GM04503 (cell line): ENCODE measurements at places on chromosomes 4 and X.

DNA sequence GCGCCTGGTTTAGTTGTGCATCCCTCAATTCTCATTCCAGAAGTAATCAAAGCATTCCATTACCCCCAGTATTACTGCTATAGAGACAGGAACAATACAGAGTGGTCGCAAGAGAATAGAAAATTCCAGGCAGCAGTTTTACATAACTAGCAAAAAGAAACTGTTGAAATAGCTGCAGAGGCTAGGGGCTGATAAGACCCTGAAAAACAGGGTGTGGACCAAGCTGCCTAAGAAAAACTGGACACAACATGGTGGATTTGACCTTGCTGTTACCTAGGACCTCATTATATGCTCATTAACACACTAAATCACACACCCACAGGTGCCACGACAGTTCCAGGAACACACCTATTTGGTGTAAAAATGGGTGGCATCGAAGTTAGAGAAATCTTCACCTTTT lies 15.4 kb downstream of the EPGN start:
- no peak for DNase-seq

DNA sequence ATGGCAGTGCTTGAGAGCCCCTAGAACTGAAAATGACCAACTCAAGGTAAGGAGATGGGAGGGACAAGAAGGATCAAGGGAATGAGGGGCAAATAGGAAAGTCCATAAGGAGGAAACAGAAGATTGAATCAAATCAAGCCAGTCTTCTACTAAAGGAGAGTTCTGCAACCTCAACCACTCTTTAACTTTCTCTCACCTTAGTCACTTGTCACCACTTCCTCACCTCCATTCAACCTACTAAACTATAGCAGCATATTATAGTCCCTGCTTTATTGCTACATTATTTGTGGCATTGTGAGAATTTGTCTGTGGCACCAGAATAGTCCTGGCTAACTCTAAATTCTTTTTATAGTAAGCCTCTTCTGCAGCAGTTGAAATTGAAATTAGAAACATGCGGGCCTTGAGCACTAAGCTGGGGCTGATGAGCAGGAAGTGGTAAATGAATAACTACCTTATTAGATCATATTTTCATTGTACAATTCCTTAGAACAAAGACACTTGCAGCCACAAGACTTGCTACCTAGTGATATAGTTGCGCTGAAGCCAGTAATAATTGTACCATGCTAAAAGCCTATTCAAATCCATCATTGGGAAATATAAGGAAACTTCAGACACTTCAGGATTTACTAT lies 336.9 kb downstream of the ZNF674 start:
- peak; percentile 25 for DNase-seq

GRCh38 chrX:38770152-38770551 lies 31.1 kb upstream of the MID1IP1 start:
- DNase-seq = no peak

DNA sequence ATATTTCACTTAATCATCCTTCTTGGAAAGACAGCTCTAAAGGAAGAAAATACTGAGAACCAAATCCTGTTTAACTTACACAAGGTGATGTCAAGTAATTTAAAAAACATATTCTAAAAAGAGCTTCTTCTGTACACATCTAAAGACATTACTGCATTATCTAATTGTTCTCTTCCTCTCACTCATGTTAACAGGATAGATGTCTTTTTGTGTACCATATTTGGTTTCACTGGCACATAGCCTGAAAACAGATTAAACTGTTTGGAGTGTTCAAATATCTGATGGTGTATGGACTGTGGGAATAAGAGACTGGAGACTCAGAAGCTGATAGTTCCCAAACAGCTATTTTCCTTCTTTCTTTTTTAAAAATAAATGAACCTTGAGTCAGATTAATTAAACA lies 213.3 kb upstream of the MAB21L2 start:
- no peak for DNase-seq

DNA sequence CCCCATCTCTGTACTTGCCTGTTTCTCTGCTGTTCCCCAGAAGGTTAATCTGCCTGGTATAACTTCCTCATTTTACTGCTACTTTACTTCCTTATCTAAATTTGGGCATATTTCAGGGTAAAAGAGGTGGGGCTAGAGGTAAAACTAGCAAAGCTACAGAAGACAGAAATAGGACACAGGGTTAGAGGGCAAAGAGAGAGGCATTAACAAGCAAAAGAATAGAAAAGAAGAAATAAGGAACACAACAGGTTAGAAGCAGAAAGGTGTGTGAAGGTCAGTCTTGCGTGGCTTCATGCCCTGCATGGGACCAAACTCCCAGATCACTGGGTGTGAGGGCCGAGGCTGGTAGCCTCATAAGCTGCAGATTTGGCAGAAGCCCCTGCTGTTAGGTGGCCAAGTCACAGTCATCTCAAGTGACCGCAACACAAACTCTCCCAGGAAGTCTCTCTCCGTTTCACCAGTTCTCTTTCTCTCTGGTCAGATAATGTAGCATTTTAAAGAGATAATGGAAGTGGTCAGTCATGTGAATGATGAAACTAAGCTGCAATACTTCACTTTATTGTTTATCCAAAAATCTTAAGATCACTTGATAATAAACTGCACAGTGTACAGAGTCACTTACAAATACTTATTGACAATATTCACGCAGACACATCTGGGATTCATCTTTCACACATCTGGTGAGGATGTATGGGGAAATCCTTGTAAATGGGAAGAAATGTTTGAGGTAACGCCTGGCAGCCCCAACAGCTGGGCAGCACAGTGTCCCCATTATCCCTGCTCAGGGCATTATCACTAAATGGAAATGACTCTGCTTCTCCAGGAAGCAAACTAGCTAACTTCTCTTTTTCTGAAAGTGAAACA lies 16.4 kb downstream of the TMEM154 start:
- no peak for DNase-seq

- no peak for DNase-seq
These were observed 129.5 kb upstream of the PSAPL1 start for GRCh38 chr4:7564242-7564641.

GRCh38 chr4:53592686-53593501 lies 1.6 kb upstream of the LNX1 start:
- DNase-seq = no peak

GRCh38 chr4:37664696-37665095 lies 21.5 kb downstream of the RELL1 start:
- no peak for DNase-seq

DNA sequence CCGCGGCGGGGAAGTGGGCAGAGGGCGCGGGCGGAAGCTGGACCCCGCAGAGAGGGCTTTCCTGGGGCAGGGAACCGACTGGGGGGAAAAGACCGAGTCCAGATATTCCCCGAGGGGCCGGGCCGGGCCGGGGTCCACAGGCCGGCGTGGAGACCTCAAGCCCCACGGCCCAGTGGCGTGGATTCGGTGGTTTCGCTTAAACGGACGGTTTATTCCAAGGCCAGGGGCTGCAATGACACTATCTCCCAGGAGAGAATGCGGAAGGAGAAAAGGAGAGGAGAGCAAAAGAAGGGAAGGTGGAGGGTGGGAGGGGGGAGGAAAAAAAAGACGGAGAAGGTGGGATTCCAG lies 10.8 kb downstream of the ARX start:
- DNase-seq = no peak

- DNase-seq = no peak
These were observed 40.5 kb upstream of the NKX1-1 start for GRCh38 chr4:1446502-1447386.

DNA sequence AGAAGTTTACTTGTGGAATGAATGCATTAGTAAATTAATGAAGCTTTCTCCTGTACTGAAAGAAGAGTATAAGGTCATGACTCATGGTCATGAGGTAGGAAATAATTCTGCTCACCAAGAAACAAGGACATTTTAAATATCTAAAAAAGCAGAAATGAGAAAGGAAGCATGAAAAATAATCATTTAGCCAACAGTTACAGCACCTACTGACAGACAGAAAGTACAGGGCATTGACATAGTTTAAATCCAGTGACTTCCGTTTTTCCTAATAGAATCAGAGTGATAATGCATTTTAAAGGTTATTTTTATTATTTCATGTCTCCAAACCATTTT lies 30.5 kb upstream of the ACSL1 start:
- DNase-seq = no peak

- peak; percentile 4 for DNase-seq
These were observed 689 bp downstream of the METAP1 start for GRCh38 chr4:98996056-98996764.

GRCh38 chr4:160193787-160194186 lies 1090.9 kb downstream of the RAPGEF2 start:
- DNase-seq = no peak

GRCh38 chrX:38332505-38332904 lies 5.2 kb upstream of the RPGR start:
- no peak for DNase-seq

DNA sequence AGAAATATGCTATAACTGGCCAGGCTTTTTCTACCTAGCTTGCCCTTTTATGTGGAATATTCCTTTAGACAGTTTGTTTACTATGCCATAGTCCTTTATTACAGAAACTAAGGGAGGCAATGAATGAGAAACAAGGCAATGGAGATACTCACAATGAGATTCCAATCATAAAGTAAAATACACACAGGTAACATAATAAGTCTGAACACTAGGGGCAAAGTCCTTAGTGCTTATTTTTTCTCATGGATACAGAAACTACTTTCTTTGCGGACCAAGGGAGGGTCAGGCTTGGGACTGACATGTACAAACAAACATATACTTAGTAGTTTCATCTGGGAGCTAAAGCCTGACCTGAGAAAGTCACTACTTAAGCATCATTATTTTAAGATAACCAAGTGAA lies 16.0 kb upstream of the UGT8 start:
- DNase-seq = no peak

GRCh38 chr4:122783301-122784215 lies 43.1 kb upstream of the FGF2 start:
- peak; percentile 98 for DNase-seq

GRCh38 chr4:140363558-140363957 lies 9.9 kb upstream of the SCOC start:
- no peak for DNase-seq

DNA sequence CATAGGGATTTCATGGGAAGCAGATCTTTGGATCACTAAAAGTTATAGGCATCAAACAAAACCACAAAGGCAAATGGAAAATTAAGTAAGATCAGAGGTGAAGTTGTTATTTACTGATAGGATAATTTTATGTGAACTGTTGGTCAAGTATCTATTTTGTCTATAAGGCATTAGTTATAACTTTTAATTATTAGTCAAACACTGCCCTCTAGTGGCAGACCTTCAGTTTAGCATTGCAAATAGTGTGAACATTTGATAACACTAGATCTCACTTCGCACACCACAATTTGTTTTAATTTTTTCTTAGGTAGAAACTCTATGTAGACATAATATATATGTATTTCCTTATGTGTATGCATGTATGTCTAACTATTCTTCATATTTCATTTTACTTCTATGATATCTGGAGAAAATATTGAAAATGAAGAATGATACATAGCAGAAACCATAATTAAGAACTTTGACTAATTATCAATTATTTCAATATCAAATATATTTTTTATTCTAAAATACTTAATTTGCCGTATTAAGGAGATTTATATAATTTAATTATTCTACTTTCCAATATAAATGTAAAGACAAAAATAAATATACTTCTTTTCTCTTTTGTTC lies 214.5 kb upstream of the TACR3 start:
- no peak for DNase-seq

DNA sequence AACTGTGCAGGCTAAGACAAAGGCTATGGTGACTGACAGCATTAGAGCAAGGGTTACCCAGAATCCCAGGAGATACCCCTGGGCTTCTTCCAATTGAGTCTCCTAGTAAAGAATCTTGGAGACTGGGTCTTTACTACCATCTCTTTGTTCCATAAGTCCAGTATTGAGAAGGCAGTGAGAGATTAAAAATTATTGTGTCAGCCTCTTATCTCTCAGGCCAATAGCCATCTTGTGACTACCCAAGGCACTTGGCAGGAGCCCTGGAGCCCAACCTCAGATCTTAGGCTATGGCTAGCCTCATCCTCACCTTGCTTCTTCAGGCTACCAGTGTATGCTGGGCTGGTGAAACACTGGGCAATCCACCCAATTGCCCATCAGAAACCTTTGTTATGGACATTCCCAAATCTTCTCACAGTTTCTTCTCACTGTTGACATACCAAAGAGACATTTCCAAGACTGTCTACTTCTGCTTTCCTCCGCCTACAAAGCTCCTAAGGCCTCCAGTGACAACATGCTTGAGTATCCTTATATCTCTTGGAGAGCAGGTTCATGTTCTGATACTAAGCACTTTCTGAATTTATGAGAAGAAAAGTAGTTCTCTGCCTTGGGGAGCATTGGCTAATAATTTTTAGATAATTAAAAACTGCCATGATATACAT lies 76.3 kb upstream of the STIM2 start:
- no peak for DNase-seq

GRCh38 chr4:83212041-83212851 lies 72.4 kb downstream of the COQ2 start:
- DNase-seq = no peak

DNA sequence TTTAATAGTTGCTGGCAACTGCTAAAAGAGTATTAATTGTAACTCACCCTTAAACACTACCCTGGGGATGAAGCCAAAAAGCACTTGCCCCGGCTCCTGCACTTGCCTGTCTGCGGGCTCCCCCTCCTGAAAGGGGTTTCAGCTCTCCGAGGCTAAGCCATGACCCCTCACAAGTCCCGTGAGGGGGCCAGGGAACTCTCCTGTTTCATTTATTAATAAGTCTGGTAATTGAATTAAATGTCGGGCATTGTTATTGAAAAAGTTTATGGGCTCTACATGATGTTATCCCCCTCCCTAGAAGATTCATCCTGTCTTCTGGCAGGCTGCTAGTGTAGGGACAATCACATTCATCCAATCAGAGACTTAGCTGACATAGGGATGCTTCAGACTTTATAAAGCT lies 23.3 kb downstream of the GSPT2 start:
- DNase-seq = no peak

DNA sequence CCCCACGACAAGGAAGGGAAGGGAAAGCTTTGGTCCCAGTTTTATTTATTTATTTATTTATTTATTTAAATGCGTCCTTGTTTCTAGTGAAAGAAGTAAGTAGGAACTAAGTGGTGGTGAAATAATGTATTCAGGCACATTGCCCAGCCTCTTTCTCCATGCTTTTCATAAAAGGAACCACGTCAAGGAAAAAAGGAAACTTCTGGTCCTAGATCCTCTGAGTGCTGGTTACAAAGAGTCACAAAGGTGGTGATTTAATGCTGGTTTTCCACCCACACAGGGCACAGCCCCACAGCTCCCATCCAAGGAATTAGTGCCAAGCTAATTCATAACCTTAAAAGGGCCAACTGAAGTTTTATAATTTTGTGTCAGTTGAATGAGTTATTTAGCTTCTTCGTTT lies 206.6 kb upstream of the GYPA start:
- no peak for DNase-seq

- DNase-seq = no peak
These were observed 95.4 kb upstream of the MAML3 start for GRCh38 chr4:140249351-140249750.

DNA sequence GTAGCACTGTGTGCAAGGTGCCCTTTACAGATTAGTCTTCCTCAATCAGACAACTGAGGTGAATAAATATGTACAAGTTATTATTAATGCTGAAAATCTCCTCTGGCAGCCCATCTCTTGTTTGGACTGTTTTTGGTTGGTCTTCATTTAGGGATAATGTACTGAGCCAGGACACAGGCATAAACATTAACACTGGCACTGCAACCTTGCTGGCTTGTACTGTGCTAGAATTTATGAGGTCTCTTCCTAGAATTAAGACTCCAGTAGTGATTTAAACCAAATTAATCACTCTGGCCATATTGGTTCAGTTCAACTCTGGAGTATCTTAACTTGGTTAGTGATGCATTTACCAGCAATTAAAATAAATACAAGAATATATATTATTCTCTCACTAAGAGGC lies 244.7 kb upstream of the GK2 start:
- no peak for DNase-seq
